CD4-positive, alpha-beta T cell treated with Interleukin-6 for 4 hours (primary cell): ENCODE measurements at places on chromosomes 1 and 21.

DNA sequence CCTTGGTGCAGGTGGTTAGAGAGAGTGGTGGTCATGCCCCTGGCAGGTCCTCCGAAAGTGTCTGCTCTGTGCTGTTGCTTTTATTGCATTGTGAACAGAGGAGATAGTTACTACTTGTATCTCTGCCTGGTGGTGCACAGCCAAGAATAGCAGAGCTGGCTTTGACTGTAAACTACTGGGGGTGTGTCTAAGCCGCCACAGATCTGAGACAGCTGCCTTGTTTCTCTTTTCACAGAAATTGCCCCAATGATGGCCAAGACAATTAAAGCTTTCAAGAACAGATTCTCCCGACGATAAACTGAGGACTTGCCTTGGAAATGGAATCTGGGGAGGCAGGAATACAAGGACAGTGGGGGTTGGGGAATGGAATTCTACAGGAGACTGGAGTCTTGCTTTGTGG lies 16.0 kb downstream of the ELOA start:
- no peak for DNase-seq

GRCh38 chr1:58687516-58687915 lies 12.3 kb downstream of the MYSM1 start:
- no peak for DNase-seq

DNA sequence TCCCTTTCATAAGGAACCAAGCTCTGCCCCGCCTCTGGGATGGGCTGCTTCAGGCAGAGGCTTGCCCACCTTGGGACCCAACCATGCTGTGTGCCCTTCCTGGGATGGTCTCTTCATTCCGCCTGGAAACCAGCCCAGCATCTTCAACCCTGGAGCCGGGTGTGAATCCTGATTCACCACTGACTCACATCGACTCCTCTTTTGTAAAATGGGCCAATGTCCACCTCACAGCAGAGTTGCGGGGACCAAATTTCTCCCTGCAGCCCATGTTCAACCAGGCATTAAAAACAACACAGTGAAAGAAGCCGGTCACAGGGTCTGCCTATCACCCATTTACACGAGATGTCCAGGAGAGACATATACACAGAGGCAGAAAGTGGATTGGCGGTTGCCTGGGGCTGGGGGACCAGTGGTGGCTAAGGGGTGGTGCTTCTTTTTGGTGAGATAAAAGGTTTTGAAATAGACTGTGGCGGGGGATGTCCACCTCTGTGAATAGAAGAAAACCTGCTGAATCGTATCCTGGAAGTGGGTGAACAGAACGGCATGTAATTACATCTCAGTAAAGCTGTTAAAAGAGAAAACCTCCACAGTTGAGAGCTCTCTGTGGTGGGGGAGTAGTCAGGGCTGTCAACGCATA lies 6.9 kb upstream of the GPR153 start:
- DNase-seq, result no peak

DNA sequence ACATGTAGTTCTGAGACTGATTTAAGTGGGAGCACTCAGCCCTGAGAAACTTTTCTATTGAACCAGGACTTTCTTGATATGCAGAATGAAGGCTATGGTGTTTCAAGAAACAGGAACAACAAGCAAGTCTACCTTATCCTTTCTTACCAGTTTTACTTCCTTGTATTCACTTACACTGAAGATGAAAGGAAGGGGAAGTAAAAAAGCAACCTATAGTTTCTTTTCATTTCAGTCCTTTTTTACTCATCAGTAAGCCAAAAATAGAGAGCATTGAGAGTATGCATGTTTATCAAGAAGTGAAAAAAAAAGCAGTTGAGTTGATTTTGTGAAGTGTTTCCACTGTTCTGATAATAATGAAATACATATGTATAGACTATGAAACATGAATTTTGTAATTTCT lies 1010.3 kb downstream of the AMY1C start:
- DNase-seq, result no peak

DNA sequence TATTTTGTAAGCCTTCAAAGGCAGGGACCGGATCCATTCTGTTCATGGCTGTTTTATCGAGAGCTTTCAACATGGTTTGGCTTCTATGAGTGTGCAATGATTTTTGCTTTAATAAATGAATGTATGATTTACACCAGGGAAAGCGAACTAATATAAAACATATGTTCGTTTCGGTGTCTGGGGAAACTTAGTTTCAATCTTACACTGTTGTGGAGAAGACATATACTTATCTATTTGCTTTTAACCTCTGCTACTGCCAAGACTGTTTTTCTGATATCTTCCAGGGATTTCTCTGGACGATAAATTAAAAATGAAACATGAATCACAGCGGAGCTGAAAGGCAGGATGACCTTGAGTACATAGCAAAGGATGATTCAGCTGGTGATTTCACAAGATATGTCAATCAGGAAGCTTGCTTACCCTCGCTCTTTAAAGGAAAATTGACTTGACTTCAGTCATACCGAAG lies 14.7 kb upstream of the CYYR1 start:
- no peak for DNase-seq
